ENCODE measurements at places on chromosomes 4 and X.

- DNase-seq, result no peak
Observed at GRCh38 chr4:41551536-41551935, 13.6 kb downstream of the LIMCH1 start.

DNA sequence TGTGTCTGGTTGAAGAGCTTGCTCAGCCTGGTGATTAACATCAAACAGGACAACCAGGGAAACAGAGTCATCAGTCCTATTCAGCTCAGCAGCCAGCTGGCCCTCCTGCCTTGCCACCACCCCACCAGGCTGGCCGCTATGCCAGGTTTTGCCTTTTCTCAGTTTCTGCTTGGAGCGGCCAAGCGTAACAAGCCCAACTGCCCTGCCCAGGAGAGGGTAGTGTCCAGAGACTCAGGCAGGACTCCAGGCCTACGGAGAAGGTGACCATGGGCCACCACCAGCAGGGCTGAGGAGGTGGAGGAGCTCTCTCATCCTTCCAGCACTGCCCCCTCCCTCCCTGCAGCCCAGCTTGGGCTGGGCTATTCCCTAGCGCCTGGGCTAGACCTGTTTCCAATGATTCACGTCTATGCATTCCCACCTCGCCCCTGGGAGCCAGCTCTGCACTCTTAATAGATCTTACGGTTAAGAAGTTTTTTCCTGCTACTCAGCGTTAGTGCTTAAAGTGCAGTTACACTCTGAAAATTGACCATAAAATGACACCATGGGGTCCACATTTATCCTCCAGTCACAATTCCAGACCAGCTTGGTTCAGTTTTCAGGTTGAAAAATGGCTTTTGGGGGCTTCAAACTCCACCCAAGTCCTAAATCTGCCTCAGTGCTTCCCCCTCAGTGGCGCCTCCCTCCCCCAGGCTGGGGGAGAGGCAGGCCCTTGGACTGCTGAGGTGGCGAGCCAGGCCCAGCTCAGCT, 124.0 kb upstream of the PJA1 start:
- no peak for DNase-seq

DNA sequence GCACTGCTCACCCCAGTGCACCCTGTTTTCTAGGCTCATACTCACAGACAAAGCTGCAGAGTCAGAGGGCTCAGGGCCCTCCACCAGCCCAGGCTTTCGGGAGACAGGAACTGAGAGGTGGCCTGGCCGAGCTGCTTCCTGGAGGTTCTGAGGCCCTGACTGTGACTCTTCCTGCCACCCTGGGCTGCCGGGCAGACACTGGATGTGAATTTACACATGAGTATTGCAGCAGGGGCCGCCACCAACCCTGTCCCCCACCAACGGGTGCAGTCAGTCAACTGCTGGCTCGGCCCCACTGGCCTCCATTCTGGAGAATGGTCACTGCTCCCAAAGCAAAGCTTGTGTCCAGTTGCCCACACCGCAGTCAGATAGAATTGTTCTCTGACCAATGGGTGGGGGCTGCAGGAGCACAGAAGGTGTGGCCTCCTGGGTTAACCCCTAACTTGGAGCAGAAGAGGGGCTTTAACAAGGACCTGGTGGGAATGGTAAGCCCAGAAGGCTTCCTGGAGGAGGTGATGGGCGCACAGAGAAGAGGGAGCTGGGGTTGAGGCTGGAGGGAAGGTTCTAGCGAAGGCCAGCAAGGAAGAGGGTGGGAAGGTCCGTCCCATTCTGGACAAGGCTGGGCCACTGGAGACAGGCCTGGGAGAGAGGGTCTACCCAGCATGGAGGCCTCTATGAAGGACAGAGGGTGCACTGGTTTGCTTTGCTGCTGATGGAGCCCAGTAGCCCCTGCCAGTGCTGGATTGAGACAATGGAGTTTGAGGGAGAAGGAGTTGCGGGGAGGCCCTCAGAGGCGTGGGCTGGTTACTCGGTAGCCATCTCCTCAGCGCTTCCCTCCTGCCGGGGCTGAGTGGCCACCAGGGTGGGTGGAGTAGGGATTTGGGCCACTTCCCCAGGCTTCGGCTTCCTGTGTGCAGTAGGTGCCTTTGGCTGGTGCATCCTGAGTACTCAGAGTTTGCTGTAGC, 135.3 kb downstream of the CPZ start:
- no peak for DNase-seq

GRCh38 chr4:144817081-144817480, 171.1 kb downstream of the HHIP start:
- no peak for DNase-seq

- DNase-seq, result no peak
Observed at GRCh38 chrX:17535229-17535628, 160.2 kb downstream of the NHS start.

GRCh38 chr4:119002476-119002875, 113.8 kb downstream of the SYNPO2 start:
- no peak for DNase-seq

DNA sequence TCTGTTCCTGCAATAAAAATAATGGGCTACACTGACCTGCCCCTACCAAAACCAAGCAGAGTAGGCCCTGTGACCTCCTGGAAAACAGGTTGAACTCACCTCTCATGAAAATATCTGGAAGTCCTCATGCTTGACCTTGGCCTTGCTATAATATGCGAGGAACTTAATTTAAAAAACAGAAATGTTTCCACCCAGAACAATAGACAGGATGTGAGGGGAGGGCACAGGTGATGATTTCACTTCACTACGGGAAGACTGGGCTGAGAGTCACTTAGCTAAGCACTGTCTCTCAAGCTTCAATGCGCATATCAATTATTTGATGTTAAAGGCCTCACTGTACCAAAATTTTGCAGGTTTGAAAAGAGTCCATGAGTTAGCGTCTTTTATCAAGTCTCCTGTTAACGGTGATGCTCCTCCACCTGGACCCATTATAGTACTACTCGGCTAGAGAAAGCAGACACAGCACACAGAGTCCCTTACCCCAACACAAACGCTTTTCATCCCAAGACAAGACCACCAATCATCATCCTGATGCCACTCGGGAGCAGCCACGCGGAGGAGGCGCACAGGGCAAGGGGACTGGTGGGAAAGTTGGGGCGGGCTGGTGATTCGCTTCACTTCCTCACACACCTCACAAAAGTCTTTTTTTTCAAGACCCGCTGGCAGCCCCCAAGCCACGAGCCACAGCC, 25.9 kb downstream of the ZNF721 start:
- DNase-seq, result peak; percentile 0

GRCh38 chr4:182978152-182978827, 61.1 kb upstream of the DCTD start:
- no peak for DNase-seq

GRCh38 chrX:50971395-50971794, 60.9 kb downstream of the BMP15 start:
- DNase-seq, result no peak

All from NCI-H446 (cell line).